ENCODE measurements at places on chromosomes 16 and 17.

- no peak for DNase-seq
Observed at GRCh38 chr16:48013491-48013901, 142.3 kb downstream of the ABCC12 start.

DNA sequence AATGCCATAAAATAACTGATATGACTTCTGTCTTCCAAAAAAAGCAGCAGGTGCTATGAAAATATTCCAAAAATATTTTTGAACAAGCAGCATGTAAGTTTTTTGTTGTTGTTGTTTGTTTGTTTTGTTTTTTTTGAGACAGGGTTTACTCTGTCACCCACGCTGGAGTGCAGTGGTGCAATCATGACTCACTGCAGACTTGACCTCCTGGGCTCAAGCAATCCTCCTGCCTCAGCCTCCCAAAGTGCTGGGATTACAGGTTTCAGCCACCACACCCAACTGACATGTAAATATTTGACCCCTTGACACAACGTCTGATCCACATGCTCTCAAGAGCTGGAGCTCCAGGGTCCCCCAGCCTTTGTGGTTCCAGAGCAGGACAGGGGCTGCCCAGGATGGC, 98.4 kb downstream of the LITAF start:
- DNase-seq, result no peak

- DNase-seq, result no peak
Observed at GRCh38 chr16:89184933-89185794, 13.6 kb downstream of the CDH15 start.

DNA sequence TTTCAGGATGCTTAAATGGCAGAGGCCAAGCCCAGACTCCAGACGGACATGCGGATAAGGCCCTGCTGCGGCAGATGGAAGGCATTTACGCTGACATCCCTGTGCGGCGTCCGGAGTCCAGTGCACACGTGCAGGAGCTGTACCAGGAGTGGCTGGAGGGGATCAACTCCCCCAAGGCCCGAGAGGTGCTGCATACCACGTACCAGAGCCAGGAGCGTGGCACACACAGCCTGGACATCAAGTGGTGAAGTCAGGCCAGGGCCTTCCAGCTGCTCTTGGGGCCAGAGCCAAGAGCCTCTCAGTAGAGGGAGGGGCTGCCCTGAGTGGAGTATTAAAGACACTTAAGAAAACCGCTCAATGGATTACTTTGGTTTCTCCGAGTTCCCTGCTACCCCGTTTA, 29.4 kb downstream of the NARF start:
- DNase-seq, result no peak

- no peak for DNase-seq
Observed at GRCh38 chr17:7355053-7355452, at the start of gene TMEM95. TMEM95 (plus strand) TSS chr17:7355156; CDS start chr17:7355205, 49 bp downstream.
